DMS79 (cell line): ENCODE measurements at places on chromosomes 7 and 10.

- no peak for DNase-seq
Measured at GRCh38 chr7:131786204-131786603, 229.8 kb upstream of the PODXL start.

DNA sequence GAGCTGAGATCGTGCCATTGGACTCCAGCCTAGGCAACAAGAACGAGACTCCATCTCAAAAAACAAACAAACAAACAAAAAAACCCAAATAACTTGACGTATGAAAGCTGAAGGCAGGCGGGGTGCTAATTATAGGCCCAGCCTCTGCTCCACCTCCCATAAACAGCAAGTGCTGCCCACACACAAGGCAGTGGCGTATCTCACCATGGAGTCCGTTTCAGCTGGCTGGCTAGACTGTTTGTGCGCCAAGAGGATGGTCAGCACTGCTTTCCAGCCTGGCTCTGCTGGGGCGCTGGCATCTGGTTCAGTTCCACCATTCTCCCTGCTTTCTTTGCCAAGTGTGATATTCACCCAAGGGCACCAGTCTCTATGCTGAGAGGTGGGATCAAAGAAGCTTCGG lies 29.1 kb downstream of the ZC3HC1 start:
- DNase-seq = no peak

DNA sequence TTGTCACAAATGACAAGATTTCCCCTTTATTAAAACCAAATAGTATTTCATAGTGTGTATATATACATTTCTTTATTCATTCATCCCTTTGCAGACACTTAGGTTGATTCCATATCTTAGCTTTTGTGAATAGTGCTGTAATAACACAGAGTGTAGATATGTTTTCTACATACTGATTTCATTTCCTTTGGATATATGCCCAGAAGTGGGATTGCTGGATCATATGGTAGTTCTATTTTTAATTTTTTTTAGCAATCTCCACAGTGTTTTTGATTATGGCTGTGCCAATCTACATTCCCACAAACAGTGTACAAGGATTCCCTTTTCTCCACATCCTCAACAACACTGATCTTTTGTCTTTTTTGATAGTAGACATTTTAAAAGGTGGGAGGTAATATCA lies 46.4 kb downstream of the CSTF2T start:
- no peak for DNase-seq

GRCh38 chr7:148972375-148972774 lies 55.9 kb downstream of the PDIA4 start:
- no peak for DNase-seq

- DNase-seq = no peak
Measured at GRCh38 chr7:13104128-13104527, 416.7 kb downstream of the ARL4A start.

DNA sequence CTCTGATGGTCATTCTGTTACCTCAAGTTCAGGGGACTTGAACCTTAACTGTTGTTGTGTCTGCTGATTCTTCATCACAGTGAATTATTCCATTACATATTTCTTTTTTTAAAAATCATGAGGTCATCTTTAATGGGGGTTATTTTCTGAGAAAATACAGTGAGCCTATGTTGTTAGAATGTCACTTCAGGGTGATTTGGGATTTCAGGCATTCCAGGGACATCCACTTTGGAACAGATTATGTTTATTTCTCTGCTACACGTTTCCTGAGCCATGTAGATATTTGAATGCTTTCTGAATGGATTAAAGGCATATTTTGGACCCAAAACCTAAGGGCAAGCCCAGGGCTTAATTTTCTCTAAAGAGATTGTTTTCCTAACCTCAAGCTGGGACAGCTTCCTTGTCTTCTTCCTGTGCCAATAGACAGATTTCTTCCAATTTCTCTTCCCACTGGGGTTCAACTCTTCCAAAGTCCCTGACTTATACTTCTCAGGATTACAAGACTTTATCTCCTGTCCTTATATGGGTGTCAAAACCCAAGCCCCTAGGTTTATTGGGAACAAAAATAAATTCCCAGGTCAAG lies 271.7 kb downstream of the ARHGAP12 start:
- no peak for DNase-seq

GRCh38 chr7:105153531-105153930 lies 139.5 kb downstream of the KMT2E start:
- no peak for DNase-seq

- DNase-seq = no peak
Measured at GRCh38 chr7:27110186-27111031, 7.9 kb upstream of the HOXA2 start.

- DNase-seq = no peak
Measured at GRCh38 chr10:60135020-60135419, 228.7 kb upstream of the CCDC6 start.

- DNase-seq = no peak
Measured at GRCh38 chr10:113290137-113290536, 262.7 kb upstream of the HABP2 start.

GRCh38 chr10:51097546-51097945 lies 23.3 kb downstream of the PRKG1 start:
- no peak for DNase-seq

GRCh38 chr7:151271699-151272355 lies 23.3 kb upstream of the SMARCD3 start:
- DNase-seq = no peak

DNA sequence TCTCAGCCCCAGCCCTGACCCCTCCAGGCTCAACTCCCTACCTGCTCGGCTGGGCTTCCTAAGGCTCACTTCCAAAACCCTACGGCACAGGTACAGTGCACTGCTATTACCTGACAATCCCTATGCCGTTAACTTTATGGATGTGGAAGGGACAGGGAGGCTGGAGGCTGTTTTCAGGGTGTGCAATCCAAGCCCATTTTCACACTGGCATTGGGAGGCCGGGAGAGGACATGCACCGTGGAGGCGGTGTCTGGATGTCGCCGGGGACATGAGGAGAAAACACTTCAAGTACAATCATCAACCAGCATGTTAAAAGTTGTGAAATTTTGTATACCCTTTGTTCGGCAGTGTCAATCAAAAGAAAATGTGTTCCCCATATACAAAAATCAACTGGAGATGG lies 80.1 kb downstream of the MAD1L1 start:
- DNase-seq = no peak

- DNase-seq = no peak
Measured at GRCh38 chr10:108049668-108050067, 885.2 kb upstream of the SORCS1 start.

DNA sequence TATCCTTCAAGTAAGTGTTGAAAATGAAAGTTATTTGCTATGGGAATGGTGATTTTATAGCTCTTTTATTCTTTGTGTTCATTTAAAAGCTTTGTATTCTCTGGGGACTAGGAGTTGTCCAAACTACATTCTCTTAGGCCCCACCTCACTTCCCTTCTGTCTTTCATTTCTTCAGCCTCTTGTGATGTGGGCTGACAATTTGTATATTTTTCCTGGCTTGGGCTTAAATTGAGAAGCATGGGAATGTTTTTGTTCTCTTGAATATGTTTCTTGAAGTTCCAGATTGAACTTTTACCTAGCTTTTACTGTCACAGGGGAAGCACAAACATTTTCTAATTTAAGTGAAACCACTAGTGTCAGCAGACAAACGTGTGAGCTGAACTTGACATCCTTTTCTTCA lies 27.9 kb downstream of the BBS9 start:
- no peak for DNase-seq

GRCh38 chr10:75761289-75761688 lies 329.9 kb downstream of the LRMDA start:
- no peak for DNase-seq

DNA sequence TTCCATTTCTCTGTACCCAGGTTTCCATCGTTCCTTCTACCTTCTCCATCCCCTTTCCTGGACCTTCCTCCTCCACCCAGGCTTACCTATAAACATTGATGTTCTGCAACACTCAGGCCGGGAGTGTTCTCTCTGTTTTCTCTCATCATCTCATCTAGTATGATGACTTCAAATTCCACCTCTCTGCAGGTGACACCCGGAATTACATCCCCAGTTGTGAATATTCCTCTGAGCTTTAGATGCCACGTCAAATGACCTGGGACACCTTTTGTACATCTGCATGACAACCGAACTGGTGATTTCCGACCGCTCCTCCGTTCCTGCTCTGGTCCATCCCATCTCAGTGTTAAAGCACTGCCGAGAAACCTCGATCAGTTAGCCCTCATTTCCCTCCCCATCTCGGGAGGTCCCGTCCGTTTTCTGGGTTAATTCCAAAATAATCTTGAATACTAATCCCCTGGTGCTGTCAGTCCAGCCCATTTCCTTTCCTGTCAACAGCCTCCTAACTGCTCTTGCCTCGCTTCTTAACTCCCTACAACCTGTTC lies 76.7 kb upstream of the SAMD8 start:
- DNase-seq = no peak

- DNase-seq = no peak
Measured at GRCh38 chr7:106862317-106863089, 2.6 kb upstream of the PIK3CG start.

DNA sequence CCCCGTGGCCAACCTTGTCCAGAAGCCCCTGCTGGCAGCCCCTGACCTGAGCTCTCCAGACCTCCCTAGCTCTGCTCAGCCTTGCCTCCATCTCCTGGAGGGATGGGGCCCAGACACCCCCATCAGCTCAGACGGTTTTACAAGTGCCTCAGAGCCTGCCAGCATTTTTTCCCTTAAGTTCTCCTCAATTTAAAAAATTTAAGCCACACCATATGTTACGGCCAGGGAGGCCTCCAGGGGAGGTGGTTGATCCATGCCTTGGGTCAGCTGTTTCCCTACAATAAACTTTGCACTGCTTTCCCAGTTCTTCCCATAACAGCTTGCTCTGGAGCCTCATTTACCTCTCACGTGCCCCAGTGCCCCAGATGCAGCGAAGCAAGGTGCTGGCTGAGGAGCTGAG lies 143.5 kb downstream of the RGS10 start:
- DNase-seq = no peak
